ENCODE measurements at places on chromosomes 4 and X. TPM values are rescaled to one million over a fixed set of nuclear protein-coding genes. Genes with fewer than 3 reads are reported as not detected.

Gene TKTL2
- not detected for total RNA-seq

Gene GPRASP2
- total RNA-seq, result 4.6 TPM

Gene PROM1
- 2.6 TPM for total RNA-seq

Gene ENPP6
- total RNA-seq, result 3.4 TPM

Data from naive thymus-derived CD4-positive, alpha-beta T cell (primary cell).